ENCODE measurements at places on chromosomes 5 and 9.
A peak's percentile ranks its signal among the peaks of the same experiment; 100 is the strongest.

DNA sequence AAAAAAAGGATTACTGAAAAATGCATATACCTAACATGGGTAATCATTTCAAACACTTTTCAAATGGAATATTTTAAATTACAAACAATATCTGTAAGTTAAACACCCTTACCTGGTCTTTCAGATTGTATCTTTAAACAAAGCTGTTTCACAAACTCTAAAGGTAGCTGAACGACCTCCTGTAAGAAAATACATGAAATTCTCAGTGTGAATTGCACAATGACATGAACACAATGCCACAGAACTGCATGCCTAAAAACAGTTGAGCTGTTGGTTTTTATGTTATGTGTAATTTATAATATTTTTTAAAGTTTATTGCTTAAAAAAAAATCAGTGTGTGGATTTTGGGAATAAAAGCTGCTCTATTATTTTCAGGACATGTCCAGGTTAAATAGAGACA is 17.5 kb downstream of the IPPK start:
- H3K36me3 ChIP-seq = peaks cover 30% of the 10 kb centered on the region
- H3K4me1 ChIP-seq = peaks cover 7% of the 10 kb centered on the region
- H3K4me3 ChIP-seq = no peak overlapping the region
- DNase-seq = no peak

- H3K27me3 ChIP-seq = no peaks in the 10 kb centered on the region
- H3K27ac ChIP-seq = no peak overlapping the region
- no peak for DNase-seq
Measured at GRCh38 chr9:72807765-72808445, 144.9 kb downstream of the ALDH1A1 start.

DNA sequence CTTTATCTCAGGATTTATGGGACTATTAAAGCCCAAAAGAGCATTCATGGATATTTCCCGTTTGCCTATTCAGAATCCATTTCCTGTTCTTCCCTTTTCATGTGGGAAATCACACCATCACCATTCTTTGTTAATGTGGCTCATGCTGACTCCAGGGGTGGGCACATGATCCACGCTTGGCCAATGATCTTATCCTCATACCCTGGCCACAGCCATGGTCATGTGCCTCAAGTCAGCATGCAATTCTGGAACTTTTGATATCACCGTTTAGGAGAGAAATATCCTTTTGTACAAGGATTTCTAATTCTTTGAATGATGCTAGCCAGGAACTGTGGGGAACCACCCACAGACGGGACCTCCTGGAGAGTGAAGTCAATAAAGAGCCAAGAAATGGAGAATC is 272.2 kb downstream of the PRELID2 start:
- H3K27ac ChIP-seq = no peak overlapping the region
- H3K36me3 ChIP-seq = no peaks in the 10 kb centered on the region
- peaks cover 9% of the 10 kb centered on the region for H3K4me1 ChIP-seq
- no peak for DNase-seq
- H3K27me3 ChIP-seq = no peaks in the 10 kb centered on the region

- no peaks in the 10 kb centered on the region for H3K27me3 ChIP-seq
- no peak overlapping the region for H3K4me3 ChIP-seq
- H3K36me3 ChIP-seq = peaks cover 16% of the 10 kb centered on the region
- no peak overlapping the region for H3K27ac ChIP-seq
- peaks cover 1% of the 10 kb centered on the region for H3K4me1 ChIP-seq
- no peak for DNase-seq
Measured at GRCh38 chr9:5817862-5818261, 15.1 kb downstream of the ERMP1 start.

DNA sequence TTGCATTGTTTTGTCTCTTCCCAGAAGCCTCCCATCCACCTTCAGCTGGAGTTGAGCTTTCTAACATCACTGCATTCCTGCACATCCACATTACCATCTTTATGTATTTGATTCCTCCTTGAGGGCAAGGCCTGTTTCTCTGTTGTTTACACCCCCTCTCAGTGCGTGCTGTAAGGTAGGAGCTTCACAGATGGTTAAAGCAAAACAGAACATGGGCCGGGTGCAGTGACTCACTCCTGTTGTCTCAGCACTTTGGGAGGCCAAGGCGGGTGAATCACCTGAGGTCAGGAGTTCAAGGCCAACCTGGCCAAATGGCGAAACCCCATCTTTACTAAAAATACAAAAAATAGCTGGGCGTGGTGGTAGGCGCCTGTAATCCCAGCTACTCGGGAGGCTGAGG is 110.9 kb downstream of the KCNIP1 start:
- H3K4me1 ChIP-seq = peaks cover 19% of the 10 kb centered on the region
- H3K27me3 ChIP-seq = peaks cover 62% of the 10 kb centered on the region
- H3K36me3 ChIP-seq = no peaks in the 10 kb centered on the region
- H3K4me3 ChIP-seq = no peak overlapping the region

DNA sequence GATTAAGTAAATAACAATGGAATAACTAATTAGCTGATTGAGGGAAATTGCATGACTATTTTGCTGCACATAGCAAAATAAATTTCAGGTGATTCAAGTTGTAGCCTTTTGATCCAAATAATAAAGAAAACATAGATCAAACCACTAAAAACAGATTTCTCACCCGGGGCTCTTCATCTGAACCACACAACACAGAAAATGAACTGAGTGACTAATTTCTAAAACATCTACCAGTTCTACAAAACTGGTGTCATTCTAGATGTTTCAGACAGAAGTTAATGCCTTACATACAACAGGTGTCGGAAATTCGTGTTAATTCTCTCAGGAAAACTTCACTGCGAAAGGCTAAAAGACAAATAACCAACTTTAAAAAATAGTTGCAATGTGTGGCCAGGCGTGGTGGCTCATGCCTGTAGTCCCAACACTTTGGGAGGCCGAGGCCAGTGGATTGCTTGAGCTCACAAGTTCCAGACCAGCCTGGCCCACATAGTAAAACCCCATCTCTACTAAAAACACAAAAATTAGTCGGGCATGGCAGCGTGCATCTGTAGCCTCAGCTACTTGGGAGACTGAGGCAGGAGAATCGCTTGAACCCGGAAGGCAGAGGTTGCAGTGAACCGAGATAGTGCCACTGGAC is 6.9 kb downstream of the PROP1 start:
- H3K4me3 ChIP-seq = no peak overlapping the region
- peaks cover 6% of the 10 kb centered on the region for H3K27me3 ChIP-seq
- no peaks in the 10 kb centered on the region for H3K36me3 ChIP-seq
- no peaks in the 10 kb centered on the region for H3K4me1 ChIP-seq
- DNase-seq = no peak

DNA sequence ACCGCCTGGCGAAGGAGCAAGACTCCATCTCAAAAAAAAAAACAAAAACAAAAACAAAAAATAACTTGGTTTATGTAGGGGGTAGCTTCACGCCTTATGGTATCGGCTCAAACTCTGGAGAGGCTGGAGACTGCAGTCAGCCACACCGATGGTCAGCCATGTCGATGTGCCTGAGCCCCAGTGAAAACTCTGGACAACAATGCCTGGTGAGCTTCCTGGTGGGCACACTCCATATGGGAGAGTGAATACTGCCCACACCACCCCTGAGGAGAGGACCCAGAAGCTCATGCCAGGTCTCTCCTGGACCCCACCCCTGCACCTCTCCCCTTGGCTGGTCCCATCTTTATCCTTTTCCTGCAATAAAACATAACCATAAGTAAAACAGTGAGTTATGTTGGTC is 19.6 kb downstream of the IPPK start:
- no peak overlapping the region for H3K4me3 ChIP-seq
- H3K27ac ChIP-seq = peak overlapping the region; percentile 67
- H3K4me1 ChIP-seq = peaks cover 7% of the 10 kb centered on the region
- DNase-seq = no peak
- no peaks in the 10 kb centered on the region for H3K27me3 ChIP-seq
- H3K36me3 ChIP-seq = peaks cover 43% of the 10 kb centered on the region

- H3K4me3 ChIP-seq = no peak overlapping the region
- peaks cover 7% of the 10 kb centered on the region for H3K27me3 ChIP-seq
- no peaks in the 10 kb centered on the region for H3K4me1 ChIP-seq
- DNase-seq = no peak
Measured at GRCh38 chr5:82487131-82487530, 209.0 kb upstream of the RPS23 start.

GRCh38 chr9:101269591-101270283 is 115.1 kb downstream of the BAAT start:
- no peak overlapping the region for H3K4me3 ChIP-seq
- H3K36me3 ChIP-seq = no peaks in the 10 kb centered on the region
- no peak overlapping the region for H3K27ac ChIP-seq

- H3K27ac ChIP-seq = peak overlapping the region; percentile 93
- H3K27me3 ChIP-seq = no peaks in the 10 kb centered on the region
- no peak overlapping the region for H3K4me3 ChIP-seq
- DNase-seq = no peak
- peaks cover 40% of the 10 kb centered on the region for H3K4me1 ChIP-seq
Measured at GRCh38 chr5:168401880-168402279, 84.4 kb upstream of the RARS1 start.

DNA sequence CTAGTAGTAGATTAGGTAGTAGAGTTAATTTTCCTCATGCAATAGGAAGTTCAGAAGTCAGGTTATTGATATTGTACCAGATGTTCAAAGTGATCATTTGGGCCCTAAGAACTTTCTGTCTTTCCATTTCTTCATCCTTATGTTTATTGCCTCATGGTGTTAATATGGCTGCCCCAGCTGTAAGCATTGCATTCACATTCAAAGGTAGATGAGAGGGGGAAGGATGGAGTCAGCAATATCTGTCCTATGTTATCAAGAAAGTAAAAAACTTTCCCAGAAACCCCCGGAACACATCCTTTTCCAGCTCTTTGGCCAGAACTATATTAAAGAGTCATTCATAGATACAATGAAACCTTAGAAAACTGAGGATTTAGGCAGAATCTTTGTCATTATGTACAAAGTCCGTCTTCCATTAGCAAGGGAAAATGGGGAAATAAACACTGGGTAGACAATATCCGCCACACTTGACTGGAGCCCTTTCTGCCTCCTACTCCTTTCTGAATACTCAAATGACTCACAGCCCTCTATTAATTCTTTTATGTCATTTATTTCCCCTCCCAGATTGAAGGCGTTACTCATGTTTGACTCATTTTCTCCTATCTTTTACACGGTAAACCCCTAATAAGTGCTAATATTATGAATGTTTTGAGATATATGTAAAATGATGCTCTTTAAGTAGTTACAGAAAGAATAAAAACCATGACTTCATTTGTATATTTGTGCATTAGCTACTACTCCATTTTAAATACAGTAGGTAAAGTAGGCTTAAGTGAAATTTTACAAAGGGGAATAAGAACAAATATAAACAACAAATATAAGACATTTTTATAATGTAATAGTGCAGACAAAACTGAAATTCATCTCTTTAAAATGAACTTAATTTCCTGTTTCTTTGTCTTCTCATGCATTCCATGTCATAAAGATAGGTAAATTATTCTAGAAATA is 127.6 kb downstream of the SLF1 start:
- H3K27me3 ChIP-seq = no peaks in the 10 kb centered on the region
- no peak for DNase-seq
- no peaks in the 10 kb centered on the region for H3K36me3 ChIP-seq
- H3K4me1 ChIP-seq = no peaks in the 10 kb centered on the region
- H3K4me3 ChIP-seq = no peak overlapping the region

- H3K4me1 ChIP-seq = peaks cover 26% of the 10 kb centered on the region
- peak overlapping the region; percentile 72 for H3K4me3 ChIP-seq
- no peaks in the 10 kb centered on the region for H3K36me3 ChIP-seq
- H3K27me3 ChIP-seq = peaks cover 90% of the 10 kb centered on the region
- no peak overlapping the region for H3K27ac ChIP-seq
Measured at GRCh38 chr5:44388321-44389089, 715 bp downstream of the FGF10 start.

DNA sequence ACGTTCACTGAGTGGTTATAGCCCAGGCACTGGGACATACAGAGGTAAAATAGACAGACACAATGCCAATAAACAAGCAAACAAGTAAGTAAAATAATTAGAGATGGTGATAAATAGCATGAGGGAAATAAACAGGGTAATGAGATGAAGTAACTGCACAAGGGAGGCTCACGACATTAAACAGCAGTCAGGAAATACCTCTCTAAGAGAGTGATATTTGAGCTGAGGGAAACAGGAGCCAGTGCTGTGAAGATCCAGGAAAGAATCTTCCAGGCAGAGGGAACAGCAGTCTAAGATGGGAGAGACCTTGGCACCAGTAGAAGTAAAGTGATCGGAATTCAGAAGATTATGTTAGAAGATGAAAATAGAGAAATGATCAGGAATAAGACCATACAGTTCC is 279.4 kb downstream of the HINT1 start:
- DNase-seq = no peak
- no peak overlapping the region for H3K4me3 ChIP-seq
- no peaks in the 10 kb centered on the region for H3K36me3 ChIP-seq
- peaks cover 5% of the 10 kb centered on the region for H3K27me3 ChIP-seq
- H3K4me1 ChIP-seq = peaks cover 2% of the 10 kb centered on the region

DNA sequence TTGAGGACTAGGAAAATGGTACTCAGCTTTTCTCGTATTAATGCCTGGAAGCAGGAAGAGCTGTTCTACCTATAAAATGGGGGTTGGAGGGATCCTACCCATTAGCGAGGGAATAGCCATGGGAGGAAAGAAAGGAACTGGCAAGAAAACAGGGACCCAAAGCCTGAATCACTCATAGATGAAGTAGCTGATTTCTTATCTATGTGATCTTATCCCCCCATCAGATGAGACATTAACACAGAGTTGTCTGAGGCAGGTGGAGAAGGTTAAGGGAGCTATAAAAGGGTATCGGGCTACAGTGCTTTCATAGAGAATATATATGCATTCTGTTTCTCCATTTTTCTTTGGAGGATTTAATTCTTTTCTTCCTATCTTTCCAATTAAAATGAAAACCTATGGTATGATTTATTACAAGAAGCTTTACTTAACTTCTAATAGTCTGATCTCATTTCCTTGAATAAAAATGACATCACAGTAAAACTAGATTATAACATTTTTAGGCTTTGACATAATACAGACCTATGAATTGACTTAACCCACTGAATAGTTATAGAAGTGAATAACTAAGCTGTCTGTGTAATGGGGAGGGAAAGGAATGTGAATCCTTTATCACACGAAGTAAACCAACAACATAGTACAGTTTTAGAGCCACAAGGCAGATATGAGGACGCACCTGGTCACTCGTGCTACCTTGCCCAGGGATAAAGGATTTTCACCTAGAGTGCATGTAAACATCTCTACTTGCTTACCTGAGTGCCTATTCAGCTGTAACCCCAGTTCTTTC is 39.0 kb downstream of the IQGAP2 start:
- H3K4me3 ChIP-seq = no peak overlapping the region
- H3K4me1 ChIP-seq = peaks cover 9% of the 10 kb centered on the region
- H3K27ac ChIP-seq = no peak overlapping the region
- peaks cover 13% of the 10 kb centered on the region for H3K36me3 ChIP-seq
- DNase-seq = no peak

GRCh38 chr5:126525630-126526245 is 69.3 kb downstream of the ALDH7A1 start:
- H3K4me1 ChIP-seq = peaks cover 25% of the 10 kb centered on the region
- no peak overlapping the region for H3K27ac ChIP-seq
